ENCODE measurements at places on chromosomes 1 and 21.

DNA sequence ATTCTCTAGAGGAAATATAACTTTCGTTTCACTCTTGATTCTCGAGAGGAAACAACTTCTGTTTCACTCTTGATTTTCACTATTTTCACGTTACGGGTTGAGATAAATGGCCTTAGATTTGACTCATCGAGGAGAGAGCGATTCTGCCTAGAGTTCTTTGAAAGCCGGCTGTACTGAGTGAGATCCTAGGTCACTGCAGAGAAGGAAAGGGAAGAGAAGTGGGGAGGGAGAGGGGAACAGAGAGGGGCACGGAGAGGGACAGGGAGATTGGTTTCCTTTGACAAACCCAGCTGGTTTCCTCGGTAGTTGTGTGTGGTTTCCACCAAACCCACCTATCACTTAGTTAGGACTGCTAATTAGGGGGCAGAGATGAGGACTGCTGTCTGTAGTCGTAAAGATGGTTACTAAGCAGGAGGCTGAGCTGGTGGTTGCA is 21.6 kb upstream of the GPR137B start:
- DNase-seq = no peak

- DNase-seq = no peak
Observed at GRCh38 chr1:240946926-240947325, 335.0 kb upstream of the GREM2 start.

DNA sequence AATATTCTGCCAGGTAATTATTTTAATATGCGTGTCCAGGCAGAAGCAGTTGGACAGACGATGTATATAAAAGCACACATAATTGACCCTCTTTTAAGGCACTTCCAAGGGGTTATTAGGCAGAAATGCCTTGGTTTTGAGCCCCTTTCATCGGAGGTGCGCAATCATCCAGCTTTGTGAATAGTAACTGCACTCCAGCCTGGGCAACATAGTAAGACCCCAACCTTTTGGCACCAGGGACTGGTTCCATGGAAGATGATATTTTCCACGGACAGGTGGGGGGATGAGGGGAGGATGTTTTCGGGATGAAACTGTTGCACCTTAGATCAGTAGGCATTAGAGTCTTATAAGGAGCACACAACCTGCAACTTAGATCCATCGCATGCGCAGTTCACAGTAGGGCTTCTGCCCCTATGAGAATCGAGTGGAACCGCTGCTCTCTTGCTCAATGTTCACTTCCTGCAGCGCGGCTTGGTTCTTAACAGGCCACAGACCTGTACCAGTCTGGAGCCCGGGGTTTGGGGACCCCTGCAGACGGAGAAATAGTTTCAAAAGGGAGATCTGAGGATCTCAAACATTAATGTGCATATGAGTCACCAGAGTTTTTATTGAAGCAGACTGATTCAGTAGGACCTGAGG is 1.8 kb upstream of the MCOLN2 start:
- no peak for DNase-seq

DNA sequence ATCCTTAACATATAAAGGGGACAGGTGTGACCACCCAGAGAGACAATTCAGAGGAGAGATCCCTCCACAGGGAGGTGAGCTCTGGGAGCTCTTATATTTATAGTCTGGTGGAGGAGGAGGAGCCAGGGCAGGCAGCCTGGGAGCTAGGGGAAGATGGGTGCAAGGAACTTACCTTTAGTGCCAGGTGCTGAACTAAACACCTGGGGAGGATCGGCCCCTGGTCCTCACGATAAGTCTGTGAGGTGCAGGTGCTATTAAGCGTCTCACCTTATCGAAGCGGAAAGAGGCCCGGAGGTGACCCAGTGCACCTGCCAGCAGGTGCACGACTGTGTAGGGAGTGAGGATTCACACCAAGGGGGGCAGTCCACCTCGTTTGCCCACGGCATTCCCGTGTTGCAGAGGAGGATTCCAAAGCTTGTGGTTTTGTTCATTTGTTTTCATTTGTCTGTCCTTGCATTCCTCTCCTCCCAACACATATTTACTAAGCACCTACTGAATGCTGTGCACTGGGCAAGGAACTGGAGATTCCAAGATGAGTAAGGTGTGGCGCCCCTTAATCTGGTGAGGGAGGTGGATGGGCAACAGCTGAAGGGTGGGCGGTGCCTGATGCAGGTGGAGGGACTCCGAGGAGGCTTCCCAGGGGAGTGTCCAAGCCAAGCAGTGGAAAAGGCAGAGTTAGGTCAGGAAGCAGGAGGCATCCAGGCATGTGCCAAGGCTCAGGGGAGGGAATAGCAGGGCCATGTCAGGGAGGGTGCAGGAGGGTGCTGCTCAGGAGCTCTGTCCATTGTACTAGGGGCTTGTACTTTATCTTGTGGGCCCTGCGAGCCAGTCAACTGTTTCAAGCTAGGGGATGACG is 11.5 kb downstream of the ARHGEF10L start:
- DNase-seq = no peak

All from lower leg skin (tissue), 4 donors.